ENCODE measurements at places on chromosomes 12 and 14. TPM values are rescaled to one million over a fixed set of nuclear protein-coding genes. Genes with fewer than 3 reads are reported as not detected.

C14orf93 gene
- 6.2 TPM for total RNA-seq

GABARAPL1 gene
- 217 TPM for total RNA-seq

GPRC5D gene
- not detected for total RNA-seq

CLEC4A gene
- not detected for total RNA-seq

GZMH gene
- 0.47 TPM for total RNA-seq

Measured in left ventricle myocardium superior (tissue), 1 donor.